ENCODE measurements at places on chromosomes 2 and 18.

DNA sequence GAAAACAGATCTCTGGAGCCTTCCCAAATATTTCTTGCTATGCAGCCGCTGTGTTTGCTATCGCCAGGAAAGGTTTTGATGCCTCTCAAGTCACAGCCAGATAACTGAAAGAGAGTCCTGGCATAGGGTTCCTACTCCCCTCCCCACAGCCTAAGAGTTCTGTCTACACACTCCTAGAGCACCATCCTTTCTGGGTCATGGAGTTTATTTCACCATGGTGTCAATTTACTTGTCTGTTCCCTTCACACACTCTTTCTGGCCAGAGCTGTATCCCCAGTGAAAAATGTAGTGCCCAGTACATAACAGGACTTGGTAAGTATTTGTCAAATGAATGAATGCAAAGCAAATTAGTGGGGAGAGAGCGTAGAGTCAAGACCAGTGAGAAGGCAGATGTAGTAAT is 185.3 kb downstream of the HAUS1 start:
- DNase-seq = no peak

DNA sequence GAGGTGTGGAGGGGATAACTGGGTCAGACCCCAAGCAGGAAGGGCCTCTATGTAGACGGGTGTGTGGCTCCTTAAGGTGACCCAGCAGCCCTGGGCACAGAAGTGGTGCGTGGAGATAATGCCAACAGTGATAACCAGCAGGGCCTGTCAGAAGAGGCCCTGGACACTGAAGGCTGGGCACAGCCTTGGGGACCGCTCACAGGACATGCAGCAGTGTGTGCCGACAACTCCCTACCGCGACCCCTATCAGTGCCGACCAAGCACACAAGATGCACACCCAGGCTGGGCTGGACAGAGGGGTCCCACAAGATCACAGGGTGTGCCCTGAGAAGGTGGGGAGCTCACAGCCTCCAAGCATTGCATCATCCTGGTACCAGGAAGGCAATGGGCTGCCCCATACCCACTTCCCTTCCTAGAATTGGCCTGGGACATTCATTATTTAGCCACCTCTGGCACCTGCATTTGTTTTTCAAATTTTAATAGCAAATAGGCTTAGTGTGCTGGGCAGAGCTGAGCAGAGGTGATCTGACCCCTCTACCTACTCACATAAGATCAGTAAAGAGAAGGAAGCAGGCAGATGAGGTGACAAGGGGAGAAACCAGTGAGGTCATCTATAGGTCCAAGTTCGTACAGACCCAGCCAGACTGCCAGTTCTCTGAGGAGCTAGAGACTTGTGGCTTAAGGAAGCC is 55.2 kb downstream of the BCL11A start:
- no peak for DNase-seq

DNA sequence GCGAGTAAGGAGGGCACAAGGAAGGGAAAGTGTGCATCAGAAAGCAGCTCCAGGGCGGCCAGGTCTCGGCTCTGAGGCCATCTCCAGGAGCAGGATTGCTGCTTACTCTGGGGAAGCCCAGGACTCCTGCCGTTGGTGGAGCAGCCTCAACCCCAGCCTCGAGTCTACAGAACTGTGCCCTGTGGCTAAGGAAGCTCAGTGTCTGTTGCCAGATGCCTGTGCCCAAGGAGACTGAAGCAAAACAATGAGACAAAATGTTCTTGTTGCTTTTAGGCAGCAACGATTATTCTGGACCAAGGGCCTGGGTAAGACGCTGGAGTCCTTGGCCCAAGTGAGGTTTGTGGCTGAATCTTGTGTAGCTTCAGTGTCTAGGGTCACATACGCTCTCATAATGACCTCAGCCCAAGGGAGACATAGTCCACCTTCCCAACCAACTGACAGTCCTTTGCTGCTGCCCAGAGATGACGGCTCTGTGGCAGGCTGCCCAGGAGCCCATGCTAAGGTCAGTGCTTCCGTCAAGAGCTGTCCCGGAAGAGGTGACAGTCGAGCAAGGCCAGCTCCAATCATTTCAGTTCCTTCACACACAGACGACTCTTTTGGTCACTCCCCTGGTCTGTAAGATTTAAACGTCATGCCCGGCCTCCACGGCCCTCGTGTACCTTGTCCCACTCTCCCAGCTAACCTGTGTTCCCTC is 223.8 kb downstream of the TTC32 start:
- DNase-seq = no peak

- no peak for DNase-seq
Measured at GRCh38 chr18:67969458-67969857, 452.9 kb upstream of the DSEL start.

- DNase-seq = no peak
Measured at GRCh38 chr2:227390468-227391256, 2.9 kb upstream of the SCYGR1 start.

- no peak for DNase-seq
Measured at GRCh38 chr2:70785137-70785911, 5.1 kb downstream of the FIGLA start.

DNA sequence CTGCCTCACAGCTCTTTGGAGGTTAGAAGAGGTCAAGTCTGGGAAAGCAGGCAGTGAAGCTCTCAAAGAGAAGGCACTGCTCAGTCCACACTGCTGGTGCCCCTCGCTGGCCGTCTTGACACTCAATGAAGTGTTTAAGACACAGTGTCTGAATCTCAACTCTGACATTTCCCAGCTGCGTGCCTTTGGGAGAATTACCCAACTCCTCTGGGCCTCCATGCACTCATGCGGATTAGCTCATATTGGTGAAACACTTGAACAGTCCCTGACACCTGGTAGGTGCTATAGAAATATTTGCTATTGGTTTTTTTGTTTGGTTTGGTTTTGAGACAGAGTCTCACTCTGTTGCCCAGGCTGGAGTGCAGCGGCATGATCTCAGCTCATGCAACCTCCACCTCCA is 281.0 kb downstream of the SRBD1 start:
- DNase-seq = no peak

GRCh38 chr2:173117678-173118077 is 42.0 kb downstream of the MAP3K20 start:
- DNase-seq = no peak

Measured in T-helper 2 cell treated with Interferon-gamma antibody and Interleukin-4, amounts not matched to agents 5 μg/mL and 100 μg/mL, for 36 hours (primary cell).